ENCODE measurements at places on chromosomes 11 and 22.

- no peak for DNase-seq
Measured at GRCh38 chr22:42811459-42811858, 45.6 kb downstream of the ARFGAP3 start.

- no peak for DNase-seq
Measured at GRCh38 chr11:75524665-75525432, 892 bp downstream of the GDPD5 start.

DNA sequence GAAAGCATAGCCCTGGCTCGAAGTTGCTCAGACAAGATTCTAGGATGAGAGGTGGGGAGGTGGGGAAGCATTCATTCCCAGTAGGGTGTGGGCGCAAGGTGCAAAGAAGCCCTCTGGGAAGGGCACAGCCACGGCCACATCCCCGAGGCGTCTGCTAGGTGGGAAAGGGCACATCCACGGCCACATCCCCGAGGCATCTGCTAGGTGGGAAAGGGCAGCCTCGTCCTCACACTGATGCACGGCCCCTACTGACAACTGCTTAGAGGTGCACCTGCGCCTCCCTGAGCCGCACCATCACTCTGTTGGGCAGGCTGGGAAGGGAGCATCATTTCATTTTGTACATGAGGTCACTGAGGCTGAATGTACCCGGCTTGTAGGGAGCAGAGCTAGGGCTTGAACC, 94.6 kb upstream of the PITPNB start:
- no peak for DNase-seq

GRCh38 chr11:67664213-67664585, 10.2 kb downstream of the ALDH3B2 start:
- DNase-seq, result no peak

DNA sequence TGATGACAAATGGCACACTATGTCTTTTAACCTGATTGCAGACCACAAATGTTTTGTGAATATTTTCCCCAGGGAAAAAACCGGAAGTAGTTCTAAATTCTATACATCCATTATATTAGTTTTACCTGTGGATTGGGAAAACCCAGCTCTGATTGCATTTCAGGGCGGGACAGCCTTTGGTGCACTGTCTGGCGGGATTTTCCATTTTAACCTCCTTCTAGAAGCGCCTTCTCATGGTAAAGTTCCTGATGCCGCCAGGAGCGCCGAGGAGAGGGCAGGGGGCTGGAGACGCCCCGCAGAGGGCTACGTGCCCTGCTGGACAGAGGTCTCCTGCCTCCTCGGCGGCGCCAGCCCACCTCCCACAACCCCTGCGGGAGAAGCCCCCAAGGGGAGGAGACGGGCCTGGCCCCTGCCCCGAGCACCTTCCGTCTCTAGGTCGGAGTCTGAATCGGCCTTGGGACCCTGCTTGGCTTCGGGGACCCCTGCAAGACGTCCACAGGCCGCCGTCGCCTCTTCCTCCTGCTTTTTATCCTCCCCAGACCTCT, 1.2 kb upstream of the P2RX6 start:
- DNase-seq, result no peak

- no peak for DNase-seq
Measured at GRCh38 chr22:17476838-17477237, 86.5 kb upstream of the SLC25A18 start.

DNA sequence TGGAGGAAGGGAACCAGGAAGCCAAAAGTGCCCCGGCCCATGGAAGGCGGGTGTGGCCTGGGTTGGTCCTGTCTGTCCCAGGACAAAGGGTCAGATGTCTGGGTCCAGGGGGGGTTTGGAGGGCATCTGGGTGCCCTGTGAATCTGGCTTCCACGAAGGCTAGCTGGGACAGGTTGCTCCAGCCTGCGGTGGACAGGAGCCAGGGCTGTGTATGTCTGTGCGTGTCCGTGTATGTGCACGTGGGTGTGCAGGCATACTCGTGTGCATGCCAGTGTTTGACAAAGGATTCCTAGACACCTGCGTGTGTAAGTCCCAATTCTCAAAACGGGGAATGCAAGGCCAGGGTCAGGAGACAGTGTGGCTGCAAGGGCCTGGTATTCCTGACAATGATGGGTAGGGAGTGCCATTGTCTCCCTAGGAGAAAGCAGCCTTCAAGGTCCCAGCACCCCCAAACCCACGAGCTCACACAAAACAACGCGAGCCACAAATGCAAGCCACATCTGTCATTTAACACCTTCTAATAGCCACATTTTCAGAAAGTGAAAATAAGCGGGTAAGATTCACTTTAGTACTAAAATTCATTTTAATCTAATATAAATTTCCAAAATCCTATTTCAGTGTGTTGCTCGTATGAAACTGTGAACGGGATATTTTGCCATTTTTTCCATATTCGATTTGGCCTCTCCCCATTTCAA, 78.4 kb upstream of the WNT7B start:
- no peak for DNase-seq

DNA sequence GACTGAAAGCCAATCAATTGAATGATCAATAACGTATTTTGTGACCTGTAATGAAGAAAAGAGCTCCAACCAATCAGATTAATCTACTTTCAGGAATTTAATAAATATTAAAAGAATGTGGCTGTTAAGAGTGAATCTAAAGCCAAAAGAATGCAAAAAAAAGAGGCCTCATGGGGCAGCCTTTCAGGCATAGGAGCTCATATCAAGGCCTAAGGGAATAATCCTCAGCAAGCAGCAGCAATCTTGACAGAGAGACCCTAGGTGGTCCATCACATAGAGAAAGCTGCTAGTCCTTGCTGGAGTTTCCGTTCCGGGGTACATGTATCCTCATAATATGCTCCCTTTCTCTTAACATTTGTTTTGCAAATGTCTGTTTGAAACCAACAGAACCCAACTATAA, 313.1 kb upstream of the PITPNB start:
- DNase-seq, result no peak

GRCh38 chr11:88206751-88207150, 31.5 kb upstream of the RAB38 start:
- DNase-seq, result no peak

DNA sequence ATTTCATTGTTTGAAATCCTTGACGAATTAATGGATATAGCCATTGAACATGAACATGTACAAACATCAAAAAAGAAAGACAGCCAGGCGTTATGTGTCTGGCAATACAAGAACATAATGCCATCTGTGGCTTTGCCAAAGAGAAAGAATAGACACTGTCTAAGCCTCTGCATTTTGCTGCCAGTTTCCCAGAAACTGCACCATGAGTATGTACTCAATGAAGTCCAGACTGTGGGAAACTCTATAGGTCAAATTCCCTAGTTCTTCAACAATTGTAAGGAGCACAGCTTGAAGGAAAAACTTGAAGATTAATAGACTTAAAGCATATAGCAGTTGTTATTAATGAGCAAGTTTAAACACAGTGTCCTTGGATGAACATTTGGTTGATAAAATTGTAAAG, 71.3 kb downstream of the BBOX1 start:
- DNase-seq, result no peak

DNA sequence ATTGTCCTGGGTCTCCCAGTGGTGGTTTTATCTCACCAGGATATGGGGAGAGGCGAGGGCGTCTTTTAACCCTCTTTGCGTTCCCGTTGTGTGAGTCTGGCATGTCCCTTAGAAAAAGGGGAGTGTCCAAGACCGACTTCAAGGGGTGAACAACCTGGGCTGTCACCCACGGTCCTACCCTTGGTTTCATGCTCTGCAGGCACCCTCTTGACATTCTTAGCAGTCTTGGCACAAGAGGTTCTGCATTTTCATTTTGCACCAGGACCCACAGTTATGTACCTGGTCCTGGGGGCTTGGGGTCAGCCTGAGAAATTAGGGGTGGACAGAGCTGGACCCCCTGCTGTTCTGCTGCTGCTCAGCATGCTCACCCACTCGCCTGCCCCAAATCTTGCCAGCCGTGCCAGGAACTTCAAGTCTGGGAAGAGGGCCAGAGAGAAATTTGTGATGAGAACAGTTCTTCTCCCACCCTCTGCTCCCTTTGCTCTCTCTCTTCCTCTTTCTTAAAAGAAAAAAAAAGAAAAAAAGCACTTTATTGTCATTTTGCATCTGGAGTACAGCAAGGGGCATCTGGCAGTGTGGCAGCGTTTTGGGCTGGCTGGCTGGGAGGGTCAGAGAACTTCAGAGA, 471.2 kb downstream of the MIAT start:
- no peak for DNase-seq

DNA sequence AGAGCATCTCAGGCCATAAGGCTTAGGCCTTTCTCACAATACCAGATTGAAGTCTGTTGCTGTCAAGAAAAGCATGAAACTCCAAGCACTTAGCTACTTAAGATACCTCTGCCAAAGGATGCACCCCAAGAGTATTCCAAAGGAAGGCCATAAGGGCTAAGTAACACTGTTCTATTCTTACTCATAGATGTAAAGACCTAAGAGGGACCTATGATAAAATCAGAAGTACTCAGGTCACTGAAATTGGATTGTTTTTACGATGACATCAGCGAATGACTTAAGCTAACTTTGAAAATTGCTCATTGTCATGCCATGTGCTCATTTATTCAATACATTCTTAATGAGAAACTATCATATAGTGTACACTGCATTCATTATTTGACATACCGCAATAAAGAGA, 172.8 kb downstream of the KCNA4 start:
- no peak for DNase-seq

GRCh38 chr11:46120346-46121300, 631 bp downstream of the PHF21A start:
- DNase-seq, result peak; percentile 76

GRCh38 chr11:86211619-86212018, 32.9 kb upstream of the EED start:
- DNase-seq, result no peak

- DNase-seq, result no peak
Measured at GRCh38 chr11:70054004-70054403, 24.1 kb upstream of the ANO1 start.

GRCh38 chr11:2265396-2265795, 5.0 kb downstream of the ASCL2 start:
- no peak for DNase-seq

- DNase-seq, result peak; percentile 4
Measured at GRCh38 chr11:624705-625635, at the start of gene CDHR5. Gene CDHR5 (minus strand): TSS chr11:624955. CDS start chr11:624902, 53 bp downstream.

DNA sequence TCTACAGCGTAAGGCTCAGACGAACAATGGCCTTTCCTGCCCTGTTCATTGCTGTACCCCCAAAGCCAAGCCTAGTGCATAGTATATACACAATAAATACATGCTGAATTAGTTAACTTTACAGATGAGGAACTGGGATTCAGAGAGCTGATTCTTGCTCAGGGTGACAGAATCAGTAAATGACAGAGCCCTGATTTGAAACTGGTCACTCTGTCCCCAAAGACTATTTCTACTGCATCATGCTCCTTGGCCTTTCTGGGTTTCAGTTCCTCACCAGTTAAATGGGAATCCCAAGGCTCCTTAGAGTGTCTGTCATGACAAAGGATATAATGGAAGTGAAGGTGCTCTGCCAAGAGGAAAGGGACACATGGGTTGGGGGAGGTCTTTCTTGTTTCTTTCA, 50.5 kb upstream of the TSKU start:
- no peak for DNase-seq

DNA sequence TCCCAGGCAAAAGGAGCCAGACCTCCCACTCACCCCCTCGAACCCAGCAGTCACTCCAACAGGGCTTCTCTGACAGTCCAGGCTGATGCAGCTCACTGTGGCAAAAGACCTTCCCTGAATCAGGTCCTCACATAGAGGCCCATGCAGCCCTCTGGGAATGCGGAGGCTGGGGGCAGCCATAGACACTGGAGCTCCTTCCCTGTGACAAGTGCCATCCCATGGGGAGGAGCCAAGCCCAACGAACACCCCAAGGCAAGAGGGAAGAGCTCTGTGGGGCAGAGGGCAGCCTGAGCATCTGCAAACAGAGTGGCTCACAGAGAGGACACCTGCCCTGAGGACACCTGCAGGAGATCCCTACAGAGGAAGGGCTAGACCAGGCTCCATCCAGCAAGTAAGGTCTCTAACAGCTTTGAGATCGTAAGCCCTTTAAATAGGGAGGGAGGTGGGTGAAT, at the start of gene LINC01488:
LINC01488 (plus strand) TSS at position 271 of the 452 bp plus-strand sequence.
- no peak for DNase-seq

DNA sequence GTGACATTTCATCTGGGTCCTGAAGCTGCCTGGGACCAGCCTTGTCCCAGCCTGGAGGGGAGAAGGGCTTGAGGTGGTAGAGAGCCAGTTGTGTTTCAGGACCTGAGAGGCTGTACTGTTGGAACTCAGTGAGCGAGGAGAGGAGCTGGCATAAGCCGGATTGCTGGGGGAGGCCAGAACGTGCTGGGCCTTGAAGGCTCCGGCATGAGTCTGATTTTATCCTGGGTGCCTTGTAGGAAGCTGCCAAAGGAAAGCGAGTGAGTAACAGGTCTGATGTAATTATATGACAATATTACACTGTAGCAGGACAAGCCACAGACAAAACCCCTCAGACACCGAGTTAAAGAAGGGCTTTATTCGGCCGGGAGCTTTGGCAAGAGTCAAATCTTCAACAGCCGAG, 17.2 kb downstream of the AP2A2 start:
- no peak for DNase-seq

GRCh38 chr11:35992548-35992947, 48.7 kb downstream of the LDLRAD3 start:
- DNase-seq, result no peak

DNA sequence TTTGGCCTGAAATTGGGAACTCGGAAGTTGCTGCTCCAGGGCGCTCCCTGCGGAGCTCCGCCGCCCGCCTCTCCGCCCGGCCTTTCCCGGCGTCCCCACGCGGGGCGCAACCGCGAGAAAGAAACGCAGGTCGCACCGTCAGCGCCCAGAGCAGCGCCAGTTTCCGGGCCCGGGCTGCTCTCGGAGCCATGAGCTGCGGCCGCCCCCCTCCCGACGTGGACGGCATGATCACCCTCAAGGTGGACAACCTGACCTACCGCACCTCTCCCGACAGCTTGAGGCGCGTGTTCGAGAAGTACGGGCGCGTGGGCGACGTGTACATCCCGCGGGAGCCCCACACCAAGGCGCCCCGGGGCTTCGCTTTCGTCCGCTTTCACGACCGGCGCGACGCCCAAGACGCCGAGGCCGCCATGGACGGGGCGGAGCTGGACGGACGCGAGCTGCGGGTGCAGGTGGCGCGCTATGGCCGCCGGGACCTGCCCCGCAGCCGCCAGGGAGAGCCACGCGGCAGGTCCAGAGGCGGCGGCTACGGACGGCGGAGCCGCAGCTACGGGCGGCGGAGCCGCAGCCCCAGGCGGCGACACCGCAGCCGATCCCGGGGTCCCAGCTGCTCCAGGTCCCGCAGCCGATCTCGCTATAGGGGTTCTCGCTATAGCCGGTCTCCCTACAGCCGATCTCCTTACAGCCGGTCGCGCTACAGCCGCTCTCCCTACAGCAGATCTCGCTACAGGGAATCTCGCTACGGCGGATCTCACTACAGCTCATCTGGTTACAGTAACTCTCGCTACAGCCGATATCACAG, 521 bp downstream of the SRSF8 start:
- DNase-seq, result peak; percentile 65

Data from NCI-H226 (cell line).